ENCODE measurements at places on chromosomes 6 and 20.

GRCh38 chr6:125356884-125357283 is 55.1 kb upstream of the HDDC2 start:
- no peak for DNase-seq

DNA sequence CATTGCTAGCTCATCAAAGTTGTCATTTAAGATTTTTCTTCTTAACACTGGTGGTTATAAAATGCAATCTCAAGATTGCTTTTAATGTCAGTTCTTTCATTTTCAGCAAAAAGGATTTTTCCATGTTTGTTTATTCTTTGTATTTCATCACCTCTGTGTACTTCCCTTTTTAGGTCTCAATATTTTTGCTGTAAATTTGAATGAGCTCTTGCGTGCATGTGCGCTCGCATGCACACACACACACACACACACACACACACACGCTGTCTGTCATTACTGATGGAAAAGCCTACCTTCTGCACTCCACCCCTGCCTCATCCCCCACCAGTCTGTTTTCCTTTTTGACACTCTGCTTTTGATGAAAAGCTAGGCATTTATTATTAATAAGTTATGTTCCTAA is 85.3 kb upstream of the FYN start:
- no peak for DNase-seq

GRCh38 chr6:125586074-125586473 is 163.4 kb upstream of the HEY2 start:
- no peak for DNase-seq

GRCh38 chr6:46011188-46012085 is 4.2 kb downstream of the CLIC5 start:
- no peak for DNase-seq

DNA sequence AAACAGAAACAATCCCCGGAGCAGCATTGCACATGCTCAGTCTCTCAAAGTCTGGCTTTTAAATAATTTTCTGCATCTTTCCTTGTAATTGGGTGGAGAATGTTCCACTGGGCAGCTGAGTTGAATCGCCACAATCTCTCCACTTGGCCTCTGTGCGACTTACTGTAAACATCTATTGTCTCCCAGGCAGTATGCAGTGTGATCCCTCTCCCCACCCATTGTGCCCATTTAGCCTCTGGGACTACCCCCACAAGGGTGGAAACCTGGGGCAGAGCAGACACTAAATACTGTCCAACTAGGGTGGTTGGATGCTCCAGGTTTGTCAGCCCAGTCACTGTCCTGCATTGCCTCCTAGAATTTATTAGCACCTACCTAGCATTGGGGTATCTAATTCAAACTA is 96.2 kb downstream of the JARID2 start:
- no peak for DNase-seq

Measured in esophagus squamous epithelium (tissue), 5 donors.